GM12865 (cell line): ENCODE measurements at places on chromosomes 7 and 10.

DNA sequence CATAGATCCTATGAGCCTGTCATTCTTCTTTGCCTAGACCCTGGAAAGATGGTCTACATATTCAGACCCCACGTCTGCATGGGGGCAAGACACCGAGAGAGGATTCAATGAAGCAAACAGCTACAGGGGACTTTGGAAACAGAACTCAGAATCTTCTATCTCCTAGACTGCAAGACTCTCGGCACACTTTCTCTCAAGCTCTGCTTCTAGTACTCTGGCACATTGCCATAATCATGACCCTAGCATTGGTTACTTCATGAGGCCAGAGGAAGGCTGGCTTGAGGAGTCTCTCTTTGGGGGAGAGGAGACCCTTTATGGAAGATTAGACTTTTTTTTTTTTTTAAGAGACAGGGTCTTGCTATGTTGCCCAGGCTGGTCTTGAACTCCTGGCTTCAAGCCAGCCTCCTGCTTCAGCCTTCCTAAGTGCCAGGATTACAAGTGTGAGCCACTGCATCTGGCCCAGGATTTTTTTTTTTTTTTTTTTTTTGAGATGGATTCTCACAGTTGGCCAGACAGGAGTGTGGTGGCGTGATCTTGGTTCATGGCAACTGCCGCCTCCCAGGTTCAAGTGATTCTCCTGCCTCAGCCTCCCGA, 20.7 kb downstream of the CCDC3 start:
- DNase-seq, result no peak

DNA sequence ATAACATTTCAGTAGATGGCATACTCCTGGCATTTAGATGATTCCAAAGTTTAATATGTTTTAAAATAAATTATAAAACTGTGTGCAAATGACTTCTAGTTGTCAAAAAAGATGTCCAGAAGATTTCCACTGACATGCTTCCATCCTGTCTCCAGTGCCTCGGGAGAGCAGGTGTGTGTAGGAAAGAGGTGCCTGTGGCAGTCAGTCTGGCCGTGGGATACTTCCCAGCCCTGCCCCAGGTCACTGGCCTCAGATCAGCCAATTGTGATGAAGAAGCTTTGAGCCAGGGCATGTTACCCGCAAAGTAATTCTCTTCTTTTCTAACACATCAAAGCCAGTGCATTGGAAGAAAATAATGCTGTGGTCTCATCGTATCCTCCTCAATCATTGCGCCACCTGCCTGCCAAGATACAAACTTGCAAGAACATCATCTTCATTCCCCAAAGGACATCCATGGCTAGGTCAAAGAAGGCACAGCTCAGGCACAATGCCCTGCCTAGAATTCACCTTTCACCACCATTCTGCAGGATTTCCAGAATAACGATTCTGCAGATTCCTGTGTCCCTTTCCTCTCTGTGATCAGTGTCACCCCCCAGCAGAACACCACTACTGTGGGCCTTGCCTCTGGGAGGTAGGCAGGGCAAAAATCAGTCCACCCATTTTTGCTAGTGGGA, 6.3 kb upstream of the KCNMA1 start:
- DNase-seq, result peak; percentile 70

DNA sequence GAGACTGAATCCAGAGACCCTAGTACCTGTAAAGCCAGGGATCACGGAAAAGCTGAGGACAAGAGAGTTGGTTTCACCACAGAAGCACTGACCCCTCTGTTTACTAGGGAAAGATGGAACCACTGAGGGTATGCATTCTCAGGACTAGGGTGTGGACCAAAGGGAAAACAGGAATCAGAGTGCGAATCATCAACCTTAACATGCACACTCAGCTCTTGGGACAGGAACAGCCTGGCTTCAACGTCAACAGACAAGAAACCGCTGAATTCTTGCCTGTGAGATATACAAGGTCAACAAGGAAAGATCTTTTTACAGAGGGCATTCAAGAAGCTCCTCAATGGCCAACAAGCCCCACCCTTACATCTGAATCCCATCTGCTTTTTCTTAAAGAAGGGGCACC, 14.9 kb downstream of the TNRC18 start:
- DNase-seq, result no peak

DNA sequence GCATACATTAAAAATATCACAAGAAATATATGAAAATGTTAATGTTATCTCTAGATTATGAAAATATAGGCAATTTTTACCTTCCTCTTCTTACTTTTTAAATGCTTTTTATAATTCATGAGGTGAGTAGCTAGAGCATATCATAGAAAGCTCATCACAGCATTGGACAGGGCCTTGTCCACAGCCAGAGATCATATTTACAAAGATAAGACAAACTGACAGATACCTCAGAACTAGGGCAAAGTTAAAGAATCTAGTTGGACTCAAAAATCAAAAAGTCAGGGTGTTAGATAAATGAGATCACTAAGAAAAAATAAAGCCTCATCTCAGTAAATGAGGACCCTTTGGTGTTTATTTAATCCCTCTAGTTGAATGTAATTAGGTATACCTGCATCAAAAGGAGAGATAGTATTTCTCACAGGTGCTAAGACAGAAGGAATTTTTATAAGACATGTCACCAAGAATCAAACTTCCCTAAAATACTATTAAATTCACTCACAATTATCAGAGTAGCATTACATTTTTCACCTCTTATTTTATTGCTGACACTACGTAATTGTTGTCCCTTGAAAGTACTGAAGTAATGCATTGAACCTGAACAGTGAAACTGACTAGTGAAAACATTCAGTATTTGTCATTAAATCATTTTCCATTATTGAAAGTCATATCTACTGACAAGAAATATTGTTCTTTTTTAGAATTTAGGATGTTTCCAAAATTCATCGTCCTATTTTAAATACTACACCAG, 25.6 kb downstream of the CFAP69 start:
- DNase-seq, result no peak

GRCh38 chr10:104809288-104810090, 168.4 kb downstream of the SORCS3 start:
- peak; percentile 66 for DNase-seq

DNA sequence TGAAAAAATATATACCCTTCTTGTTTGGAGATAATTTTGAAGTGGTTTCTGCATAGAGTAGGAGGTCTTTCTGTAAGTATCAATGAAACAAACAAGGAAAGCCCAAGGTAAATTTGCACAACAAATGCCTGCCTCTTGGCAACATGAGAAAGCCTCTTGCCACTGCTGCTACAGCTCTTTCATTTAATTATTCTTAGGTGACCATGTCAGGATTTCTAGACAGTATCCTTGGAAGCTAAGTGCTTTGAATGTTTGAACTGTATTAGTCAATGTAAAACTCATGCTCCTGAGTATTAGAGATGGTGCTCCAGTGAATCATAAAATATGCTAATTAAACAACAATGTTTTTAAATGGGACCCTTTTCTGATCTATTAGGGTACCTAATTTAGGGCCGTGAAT, 81.2 kb upstream of the ITGB1 start:
- no peak for DNase-seq

DNA sequence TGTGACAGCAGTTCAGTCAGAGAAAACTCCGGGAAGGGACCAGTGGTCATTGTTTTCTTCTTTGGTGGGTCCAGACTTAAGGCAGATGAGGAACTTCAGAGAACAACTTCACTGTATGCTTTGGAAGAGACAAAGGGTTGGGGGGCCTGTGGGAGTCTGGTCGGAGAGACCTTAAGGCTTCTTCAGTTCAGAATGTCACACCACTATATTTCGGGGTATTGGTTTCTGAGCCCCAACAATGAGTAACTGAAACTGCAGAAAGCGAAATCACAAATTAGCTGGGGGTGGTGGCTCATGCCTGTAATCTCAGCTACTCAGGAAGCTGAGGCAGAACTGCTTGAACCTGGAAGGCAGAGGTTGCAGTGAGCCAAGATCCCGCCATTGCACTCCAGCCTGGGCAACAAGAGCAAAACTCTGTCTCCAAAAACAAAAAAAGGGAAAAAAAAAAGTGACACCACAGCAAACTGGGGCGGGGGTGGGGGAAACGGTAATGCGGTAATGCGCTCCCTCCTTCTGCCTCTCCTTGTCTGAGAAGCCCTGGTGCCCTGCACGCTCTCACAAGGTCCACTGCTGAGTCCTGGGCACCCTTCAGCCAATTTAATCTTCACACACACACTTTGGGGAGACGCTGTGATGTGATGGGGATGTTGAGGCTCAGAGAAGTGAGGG, 2.2 kb upstream of the ADIRF start:
- DNase-seq, result peak; percentile 74

DNA sequence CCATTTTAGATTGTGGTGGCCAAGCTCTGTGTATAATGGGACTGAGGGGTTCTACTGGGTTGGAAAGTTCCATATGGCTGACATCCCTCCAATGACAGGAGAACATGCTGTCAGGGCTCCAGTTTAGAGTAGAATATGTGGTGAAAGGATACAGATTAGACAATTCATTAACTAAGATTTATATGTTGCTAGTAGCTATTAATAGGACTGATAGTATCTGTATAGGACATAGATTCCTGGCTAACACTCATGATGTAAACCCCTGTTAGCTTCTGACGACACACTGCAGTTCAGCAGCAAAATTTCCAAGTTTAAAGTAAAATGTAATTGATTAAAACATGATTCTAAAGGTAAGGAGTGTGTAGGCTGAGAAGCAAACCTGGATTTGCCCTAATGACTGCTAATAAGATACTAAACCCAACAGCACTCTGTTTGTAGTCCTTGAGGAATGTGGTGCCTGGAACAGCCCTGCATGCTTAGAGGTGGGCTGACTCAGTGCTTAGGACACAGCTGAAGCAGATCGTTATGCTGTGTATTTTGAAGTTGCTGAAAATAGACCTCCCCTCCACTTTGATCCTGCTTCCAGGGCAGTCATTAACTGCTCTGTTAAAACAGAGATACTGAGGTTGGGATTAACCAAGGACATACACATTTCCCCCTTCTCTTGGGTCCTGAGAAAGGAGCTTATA, 1129.6 kb downstream of the SORCS3 start:
- DNase-seq, result no peak

GRCh38 chr7:90251304-90251635, 6.3 kb downstream of the CFAP69 start:
- DNase-seq, result no peak

DNA sequence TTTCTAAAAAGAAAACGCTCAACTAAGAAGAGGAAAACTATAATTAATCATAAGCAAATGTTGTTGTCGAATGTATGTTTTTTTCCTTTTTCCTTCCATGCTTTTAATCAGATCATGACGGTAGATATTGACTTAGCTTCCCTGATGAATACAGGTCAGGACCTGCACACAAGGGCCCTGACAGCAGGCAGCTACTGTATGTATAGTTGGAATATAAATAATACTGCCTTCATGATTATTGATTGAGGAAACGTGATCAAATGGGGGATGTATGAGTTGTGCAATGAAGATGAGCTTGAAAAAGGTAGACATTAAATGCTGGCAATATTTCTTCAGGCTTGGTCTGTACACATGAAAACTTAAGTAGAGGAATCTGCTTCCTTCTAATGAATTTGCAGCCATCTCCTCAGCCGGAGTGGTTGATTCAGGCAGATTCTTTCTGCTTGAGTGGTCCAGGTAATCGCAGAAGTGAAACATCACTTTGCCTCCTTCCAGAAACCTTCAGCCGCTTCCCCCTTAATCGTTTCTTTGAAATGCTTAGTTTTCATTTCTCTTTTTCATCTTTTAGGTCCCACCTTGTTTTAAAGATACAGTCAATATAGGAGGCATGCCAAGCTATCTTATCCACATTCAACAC, 656.5 kb downstream of the SDK1 start:
- DNase-seq, result peak; percentile 19

- peak; percentile 62 for DNase-seq
Measured at GRCh38 chr7:44565097-44565794, 8.5 kb downstream of the DDX56 start.

DNA sequence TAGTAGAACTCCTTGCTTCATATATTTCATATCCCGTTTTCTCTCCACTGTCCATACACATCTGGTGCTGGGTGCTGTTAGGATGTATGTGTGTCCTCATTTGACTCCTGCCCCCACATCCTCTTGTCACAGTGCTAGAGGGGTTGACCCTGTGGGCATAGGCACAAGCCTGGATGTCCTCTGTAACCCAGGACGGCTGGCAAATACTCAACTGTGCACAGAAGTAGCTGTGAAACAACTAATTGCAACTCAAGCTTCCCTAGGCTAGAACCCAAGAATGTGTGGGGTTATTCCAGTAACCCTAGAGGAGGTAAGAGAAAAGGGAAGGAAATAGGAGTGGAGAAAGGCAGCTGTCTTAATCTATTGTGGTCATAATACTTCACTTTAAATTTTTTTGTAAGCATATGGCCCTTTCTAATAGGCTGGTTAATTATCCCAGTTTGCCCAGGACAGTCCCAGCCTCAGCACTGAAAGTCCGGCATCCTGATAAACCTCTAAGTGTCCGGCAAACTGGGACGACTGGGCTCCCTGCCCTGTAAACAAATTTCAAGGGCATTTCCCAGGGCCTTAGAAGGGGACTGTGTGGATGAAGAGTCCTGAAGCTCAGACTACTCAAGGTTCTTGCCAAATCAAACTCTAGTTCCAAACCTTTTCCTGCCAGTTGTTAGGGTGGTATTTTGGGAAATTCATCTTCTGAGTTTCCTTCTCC, 283.2 kb upstream of the CELF2 start:
- no peak for DNase-seq

- no peak for DNase-seq
Measured at GRCh38 chr10:132560241-132560731, 22.7 kb downstream of the INPP5A start.

DNA sequence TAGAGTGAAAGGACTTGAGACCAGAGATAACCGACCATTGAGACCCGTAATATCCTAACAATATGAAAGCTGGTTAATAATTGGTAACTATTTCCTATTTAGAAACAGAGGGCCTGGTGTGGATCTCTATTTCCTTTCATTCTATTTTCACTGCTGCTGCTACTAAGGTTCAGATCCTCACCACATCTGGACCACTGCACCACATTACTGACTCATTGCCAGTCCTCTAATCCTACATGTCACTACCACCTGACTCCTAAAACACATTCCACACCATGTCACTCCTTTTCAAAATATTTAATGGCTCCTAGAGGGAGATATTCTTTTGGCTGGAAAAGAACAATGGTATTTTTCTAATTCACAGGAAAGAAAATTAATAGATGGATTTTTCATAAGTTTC, 6.4 kb downstream of the USP54 start:
- no peak for DNase-seq

GRCh38 chr7:38465956-38466355, 165.2 kb downstream of the AMPH start:
- no peak for DNase-seq
